ENCODE measurements at places on chromosomes 1 and 21.

- DNase-seq = no peak
These were observed 14.6 kb downstream of the AJAP1 start for GRCh38 chr1:4668743-4669700.

- no peak for DNase-seq
These were observed 977.9 kb downstream of the ADGRL2 start for GRCh38 chr1:82778612-82779011.

- no peak for DNase-seq
These were observed 20.6 kb downstream of the LUZP1 start for GRCh38 chr1:23148084-23148483.

- no peak for DNase-seq
These were observed 18.1 kb downstream of the NOS1AP start for GRCh38 chr1:162087574-162087973.

DNA sequence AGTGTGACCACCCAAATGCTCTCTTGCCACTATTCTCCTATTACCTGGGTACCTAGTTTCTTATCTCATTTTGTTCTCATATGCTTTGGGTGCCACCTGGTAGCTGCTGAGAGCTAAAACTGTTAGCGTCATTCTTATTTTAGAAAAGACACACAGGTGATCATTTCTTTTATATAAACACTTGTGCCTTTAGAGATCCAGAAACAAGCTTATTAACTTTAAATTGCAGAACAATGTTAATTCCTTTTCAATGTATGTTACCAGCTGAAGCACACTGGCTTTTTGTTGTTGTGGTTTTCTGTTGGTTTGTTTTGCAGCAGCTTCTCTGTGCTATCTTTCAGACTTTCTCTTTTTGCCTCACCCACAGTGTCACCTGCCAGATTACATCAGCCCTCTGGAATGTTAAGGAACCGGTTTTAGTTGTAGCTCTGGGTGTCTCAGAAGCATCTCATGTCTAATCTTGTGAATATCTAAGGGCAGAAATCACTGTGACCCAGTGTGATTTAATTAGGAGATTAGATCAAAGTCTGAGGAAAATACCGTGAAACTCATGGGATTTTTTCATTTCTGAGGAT is 43.4 kb upstream of the SLC19A2 start:
- DNase-seq = no peak

- DNase-seq = no peak
These were observed 126.6 kb upstream of the CAMK1G start for GRCh38 chr1:209456878-209457277.

DNA sequence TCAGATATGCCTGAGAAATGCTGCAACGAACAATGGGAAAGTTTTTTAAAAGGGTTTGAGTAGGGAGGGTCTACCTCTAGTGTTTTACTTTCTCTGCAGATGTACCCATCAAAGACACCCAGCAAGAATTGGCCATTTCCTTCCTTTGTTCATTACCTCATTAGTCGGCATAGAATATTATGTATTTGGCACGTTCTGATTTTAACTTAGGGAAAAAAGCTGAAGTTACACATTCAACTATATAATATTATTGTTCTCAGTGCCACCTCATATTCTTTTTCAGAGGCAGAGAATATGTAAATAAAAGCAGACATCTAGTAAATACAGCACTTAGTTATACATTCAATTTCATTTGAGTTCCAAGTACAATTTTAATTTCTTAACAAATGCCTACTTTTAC is 83.7 kb upstream of the PPP2R5A start:
- DNase-seq = no peak

GRCh38 chr1:181151378-181152326 is 63.2 kb downstream of the IER5 start:
- no peak for DNase-seq

GRCh38 chr1:59143133-59143487 is 153.8 kb upstream of the FGGY start:
- DNase-seq = peak; percentile 85

- no peak for DNase-seq
These were observed 216.0 kb downstream of the S1PR1 start for GRCh38 chr1:101452825-101453224.

DNA sequence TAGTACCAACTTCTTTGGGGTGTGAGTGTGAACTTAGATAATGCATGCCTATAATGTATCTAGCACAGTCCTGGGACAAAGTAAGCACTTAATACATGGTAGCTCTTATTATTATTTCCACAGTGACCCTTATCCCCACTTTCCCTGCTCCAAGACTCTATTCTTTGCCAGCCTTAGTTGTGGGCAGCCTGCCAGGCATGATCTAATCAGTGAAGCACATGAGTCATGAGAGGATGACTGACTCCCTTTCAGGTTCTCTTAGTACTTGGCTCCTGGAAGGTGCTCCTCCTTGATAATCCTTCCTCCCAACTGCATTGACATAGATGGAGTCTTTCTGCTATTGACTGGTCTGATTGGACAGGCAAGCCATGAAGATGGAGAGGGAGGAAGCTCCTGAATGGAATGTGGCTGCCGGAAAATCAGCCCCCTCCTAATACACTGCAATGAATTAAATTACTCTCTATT is 17.4 kb upstream of the GNG12 start:
- DNase-seq = no peak

- DNase-seq = no peak
These were observed 60.4 kb downstream of the DIP2A start for GRCh38 chr21:46518983-46519583.

GRCh38 chr1:49200738-49201137 is 424.0 kb upstream of the BEND5 start:
- DNase-seq = no peak

DNA sequence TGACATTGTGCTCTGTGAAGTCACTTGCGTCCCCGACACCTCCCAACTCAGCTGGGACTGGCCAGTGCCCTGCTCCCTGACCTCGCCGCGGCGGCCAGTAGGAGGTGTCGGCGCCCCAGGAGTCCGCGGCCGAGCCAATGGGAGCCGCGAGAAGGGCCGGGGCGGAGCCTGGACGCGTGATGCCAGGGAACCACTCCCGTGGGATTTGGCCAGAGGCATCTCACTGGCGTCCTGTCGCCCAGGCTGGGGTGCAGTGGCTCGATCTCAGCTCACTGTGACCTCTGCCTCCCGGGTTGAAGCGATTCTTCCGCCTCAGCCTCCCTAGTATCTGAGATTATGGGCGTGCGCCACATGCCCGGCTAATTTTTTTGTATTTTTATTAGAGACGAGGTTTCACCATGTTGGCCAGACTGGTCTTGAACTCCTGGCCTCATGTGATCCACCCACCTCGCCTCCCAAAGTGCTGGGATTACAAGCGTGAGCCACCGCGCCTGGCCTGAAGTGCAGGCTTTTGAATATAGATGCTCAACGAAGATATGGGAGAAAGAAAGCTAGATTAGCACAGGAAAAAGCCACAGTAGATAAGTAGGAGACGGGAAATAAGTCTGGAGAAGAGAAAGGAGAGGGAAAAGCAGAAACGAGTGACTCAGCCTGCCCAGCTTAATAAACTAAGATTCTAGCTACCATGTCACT is 38.0 kb downstream of the ZBTB8OS start:
- DNase-seq = no peak

DNA sequence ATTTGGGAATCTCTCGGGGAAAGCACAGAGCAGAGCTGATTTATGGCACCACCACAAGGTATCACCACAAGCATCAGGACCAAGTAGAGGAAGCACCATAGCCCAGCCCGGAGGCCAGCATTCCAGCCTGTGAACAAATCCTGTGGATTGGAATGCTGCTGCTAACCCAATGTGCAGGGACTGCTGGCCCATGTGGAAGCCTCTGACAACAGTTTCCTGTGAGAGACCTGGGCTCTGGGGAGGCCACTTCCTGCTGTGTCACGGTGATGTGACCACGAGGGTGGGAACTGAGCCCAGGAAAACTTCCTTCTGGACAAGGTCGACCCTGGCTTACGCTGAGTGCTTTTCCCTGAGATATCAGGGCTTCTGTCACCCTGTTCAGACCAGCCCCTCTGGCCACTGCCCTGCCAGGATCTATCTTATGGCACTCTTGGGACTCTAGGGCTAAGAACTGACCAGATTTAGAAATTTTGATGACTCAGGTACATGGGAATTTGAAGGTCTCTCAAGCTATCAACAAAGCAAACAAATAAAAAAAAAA is 88.3 kb upstream of the NGF start:
- DNase-seq = peak; percentile 89

DNA sequence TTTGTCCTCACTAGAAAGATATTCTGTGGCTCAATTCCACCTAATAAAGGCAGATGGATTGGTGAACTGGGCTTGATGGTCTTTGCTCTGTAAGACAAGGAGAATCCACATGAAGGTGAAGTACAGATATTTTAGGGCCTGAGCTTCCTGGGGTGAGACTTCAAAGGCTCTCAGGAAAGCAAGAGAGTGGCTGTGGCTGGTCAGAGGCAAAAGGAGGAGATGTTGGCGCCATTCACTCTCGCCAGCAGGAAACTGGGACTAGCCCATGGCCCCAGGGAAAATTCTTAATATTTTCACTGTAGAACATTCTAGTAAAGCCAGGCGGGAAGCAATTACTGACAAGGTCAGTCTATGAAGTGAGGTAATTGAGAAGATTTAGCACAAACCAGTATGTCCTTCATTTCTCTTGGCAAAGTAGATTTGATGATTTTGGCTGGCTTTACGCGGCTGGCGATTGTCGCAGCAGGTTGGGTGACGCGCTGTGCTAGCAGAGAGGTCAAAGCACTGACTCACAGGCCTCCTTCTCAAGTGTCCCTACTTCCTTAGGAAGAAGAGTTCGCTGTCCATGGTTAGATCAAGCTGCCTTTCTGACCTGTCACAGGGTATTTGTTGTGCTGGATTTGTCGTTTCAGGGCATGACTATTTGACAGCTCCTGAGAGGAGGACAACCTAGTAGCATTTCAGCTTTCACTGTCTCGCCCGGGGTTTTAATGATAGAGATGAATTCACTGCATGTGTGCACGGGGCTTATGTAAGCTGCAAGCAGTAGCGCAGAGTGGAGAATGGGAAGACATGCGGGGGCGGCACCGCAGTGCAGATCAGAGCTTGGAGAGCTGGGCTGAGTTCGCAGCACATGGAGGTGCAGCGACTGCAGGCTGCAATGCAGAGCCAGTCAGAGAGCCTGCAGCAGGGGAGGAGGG is 32.7 kb downstream of the XCL1 start:
- no peak for DNase-seq

DNA sequence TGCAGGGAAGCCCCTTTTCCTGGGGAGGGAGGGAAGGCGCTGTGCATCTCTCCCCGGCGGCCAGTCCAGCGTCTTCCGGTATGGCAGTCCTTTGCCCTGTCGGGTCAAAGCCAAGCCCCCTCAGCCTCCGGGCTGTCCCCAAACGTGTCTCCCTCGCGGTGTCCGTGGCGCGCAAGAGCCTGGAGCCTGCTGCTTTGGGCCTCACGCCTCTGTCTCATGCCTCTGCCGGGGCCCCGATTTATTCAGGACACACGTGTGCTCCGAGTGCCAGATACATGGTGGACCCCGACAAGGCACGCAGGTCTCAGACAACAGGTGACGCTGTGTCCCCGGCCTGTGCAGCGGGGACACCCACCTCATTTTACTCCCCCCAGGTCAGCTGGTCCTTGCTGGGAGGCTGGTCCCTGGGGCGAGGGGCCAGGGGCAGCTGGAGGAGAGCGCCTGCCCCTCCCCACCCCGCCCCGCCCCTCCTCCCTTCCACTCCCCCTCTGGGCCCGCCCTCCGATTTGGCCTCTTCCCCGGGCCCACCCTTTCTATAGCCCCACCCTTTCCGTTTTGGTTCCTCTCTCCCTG is 176.7 kb downstream of the CAMTA1 start:
- no peak for DNase-seq

DNA sequence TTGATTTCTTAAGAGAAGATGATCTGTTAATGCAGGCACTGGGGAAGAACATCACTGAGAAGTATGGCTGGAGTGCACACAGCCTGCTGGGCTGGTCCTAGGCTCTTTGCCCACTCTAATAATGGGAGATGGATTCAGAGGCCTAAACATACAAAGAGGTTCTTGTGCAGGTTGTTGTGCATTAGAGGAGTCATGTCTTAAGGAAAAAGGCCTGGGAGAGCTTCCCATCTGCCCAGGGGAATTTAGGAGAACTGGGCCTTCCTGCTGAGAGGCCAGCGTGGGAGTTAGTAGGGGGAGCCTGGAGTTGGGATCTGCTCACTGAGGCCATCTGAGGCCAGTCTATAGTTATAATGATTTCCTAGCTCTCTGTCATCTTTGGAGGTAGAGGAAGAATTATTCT is 126.7 kb downstream of the TLR5 start:
- no peak for DNase-seq

DNA sequence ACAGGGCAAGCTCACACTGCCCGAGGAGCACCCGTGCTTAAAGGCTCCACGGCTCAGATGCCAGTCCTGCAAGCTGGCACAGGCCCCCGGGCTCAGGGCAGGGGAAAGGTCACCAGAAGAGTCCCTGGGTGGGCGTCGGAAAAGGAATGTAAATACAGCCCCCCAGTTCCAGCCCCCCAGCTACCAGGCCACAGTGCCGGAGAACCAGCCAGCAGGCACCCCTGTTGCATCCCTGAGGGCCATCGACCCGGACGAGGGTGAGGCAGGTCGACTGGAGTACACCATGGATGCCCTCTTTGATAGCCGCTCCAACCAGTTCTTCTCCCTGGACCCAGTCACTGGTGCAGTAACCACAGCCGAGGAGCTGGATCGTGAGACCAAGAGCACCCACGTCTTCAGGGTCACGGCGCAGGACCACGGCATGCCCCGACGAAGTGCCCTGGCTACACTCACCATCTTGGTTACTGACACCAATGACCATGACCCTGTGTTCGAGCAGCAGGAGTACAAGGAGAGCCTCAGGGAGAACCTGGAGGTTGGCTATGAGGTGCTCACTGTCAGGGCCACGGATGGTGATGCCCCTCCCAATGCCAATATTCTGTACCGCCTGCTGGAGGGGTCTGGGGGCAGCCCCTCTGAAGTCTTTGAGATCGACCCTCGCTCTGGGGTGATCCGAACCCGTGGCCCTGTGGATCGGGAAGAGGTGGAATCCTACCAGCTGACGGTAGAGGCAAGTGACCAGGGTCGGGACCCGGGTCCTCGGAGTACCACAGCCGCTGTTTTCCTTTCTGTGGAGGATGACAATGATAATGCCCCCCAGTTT is 1.3 kb downstream of the CELSR2 start:
- DNase-seq = no peak

DNA sequence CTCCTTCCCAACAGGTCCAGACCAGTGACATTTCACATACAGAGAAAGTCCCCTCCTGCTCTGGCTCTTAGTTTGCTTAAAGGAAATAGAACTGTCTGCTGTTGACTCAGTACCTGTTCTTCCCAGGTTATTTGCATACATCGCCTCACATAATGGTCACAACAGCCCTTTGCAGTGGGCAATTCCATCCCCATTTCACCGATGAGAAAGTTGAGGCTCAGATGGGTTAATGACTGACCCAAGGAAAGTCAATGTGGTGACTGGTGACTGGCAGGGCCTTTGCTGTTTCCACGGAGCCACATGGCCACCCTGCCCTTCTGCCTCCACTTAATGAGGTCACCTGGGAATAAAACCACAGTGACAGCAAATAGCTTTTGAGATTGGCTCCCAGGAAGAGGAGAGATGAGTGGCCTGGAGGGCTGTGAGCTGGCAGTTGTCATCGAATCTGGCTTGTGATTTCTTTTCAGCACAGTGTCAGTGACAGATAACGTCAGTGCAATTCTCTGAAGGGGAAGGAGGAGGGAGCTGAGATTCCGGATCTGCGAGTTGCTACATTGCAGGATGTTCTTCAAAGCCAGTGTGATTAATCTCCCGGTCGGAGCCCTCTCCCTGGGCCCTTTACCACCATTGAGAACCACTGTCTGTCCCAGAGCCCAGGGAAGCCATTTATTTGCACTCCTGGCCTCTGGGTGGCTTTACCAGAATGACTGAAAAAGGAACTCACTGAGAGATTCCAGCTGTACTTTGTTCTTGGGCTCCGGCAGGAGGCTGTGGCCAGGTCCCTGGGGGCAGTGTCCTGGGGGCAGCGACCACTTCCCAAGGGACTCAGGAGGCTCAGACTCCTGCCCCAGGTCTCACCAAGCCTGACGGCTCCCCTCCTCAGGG is 117.2 kb downstream of the CNIH3 start:
- no peak for DNase-seq
